Stimulated activated CD4-positive, alpha-beta T cell treated with anti-CD3 and anti-CD28 coated beads, Interleukin-15, amount 100 ng/mL, for 24 hours (primary cell): ENCODE measurements at places on chromosomes 1 and 21.
A peak's percentile ranks its signal among the peaks of the same experiment; 100 is the strongest.

- peak; percentile 23 for DNase-seq
Observed at GRCh38 chr1:85577419-85578320, 2.9 kb upstream of the CCN1 start.

DNA sequence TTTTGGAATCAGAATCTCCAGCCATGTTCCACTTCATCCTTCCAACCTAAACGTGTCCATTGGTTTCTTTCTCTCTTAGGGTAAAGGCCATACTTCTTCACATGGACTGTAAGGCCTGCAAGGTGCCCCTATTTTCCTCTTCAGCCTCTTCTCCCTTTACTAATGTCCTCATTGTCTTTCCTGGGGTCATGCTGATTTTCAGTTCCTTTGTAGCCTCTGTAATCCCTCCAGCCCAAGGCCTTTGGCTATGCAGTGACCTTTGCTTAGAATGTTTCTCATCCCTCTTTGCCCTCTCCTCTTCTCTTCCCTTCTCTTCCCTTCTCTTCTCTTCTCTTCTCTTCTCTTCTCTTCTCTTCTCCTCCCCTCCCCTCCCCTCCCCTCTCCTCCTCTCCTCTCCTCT lies 112.5 kb downstream of the SPATA46 start:
- DNase-seq = no peak

DNA sequence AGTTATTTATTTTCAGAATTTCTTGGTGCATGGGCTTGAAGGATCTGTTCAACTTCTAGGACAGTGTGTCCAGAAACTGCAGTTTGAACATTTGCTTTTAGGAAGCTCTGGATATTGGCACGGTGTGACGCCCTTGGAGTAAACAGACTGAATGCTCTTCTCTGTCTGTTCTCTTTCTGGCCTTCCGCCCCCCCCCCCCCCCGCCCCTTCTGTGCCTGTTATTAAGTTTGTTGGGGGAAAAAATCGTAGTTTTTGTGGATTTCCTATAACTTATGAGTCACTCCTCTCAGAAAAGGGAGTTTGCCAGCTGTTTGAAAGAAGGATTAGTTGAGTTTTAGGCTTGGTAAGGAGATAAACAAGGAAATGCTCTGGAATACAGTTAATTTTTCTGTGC lies 1.2 kb downstream of the KCTD3 start:
- no peak for DNase-seq

DNA sequence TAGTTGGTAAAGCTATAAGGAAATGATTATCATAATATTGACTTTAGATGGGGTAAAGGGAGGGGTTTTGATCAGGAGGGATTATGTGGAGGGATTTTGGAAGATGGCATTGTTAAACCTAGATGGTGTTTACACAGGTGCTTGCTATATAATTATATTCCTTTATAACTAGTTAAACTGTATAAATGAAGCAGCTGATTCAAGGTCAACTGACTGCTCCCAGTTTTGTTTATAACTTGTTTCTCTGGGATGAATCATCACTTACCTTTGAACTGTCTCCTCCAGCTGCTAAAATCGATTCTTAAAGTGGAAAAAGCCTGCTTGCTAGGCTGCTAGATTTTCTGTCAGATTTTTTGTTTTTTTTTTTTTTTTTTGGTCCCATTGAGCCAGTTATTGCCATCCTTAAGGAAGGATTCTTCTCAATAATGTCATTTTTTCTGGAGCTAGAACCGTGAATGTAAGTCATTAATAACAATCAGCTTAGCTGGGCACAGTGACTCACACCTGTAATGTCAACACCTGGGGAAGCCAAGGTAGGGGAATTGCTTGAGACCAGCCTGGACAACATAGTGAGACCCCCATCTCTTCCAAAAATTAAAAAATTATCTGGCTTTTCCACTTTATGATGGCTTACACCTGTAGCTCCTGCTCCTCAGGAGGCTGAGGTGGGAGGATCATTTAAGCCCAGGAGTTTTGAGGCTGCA lies 153.2 kb downstream of the PIK3R3 start:
- DNase-seq = no peak

GRCh38 chr1:174958396-174958795 lies 41.4 kb upstream of the CACYBP start:
- DNase-seq = no peak

- DNase-seq = no peak
Observed at GRCh38 chr21:16837321-16837720, 675.5 kb upstream of the CXADR start.

DNA sequence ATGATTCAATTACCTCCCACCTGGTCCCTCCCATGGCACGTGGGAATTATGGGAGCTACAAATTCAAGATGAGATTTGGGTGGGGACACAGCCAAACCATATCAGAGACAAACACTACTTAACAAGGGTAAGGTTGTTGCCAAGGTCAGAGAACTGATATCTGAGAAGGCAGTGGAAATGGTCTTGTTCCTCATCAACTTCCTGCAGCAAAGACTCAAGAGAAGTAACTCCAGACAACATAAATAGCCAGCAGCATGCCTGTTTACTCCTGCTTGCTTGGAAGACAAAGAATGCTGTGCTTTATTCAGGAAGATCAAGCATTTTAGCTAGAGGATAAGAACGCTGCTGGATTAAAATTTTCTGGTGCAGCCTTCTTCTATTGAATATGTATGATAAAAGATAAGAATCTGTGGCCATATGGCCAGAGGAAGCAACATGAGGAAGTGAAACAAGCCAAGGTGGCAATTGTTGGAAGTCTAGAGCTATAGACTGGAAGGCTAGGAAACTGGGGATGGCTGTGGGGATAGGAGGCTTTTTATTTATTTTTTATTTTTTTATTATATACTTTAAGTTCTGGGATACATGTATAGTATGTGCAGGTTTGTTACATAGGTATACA lies 36.4 kb downstream of the DDAH1 start:
- DNase-seq = no peak

DNA sequence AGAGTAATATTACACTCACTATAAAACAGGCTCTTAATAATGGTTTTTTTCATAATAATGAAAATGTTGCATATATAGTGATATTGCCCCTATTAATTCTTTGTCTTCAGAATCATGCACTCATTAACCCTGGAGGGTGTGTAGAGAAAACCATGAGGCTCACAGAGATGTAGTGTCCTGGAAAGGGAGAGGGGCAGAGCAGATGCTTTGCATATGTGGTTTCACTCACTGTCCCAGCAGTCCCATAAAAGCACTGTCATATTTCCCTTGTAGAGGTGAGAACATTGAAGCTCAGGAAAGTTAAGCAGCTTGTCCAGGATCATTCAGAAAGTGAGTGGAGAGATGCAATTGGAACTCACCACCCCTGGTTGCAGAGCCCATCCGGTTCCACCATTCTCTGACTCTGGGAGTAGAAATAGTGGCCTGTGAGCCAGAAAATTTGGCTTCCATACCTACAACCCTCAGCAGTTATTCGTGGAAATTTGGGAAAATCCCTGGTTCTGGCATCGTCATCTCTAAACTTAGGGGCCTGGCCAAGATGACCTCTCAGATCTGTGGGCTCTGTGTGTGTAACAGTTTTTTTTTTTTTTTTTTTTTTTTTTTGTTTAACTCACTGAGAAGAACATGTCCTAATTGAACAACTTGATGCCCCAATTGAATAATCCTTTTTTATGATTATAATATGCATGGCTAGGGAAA lies 86.4 kb downstream of the RGL1 start:
- no peak for DNase-seq

- DNase-seq = no peak
Observed at GRCh38 chr1:147726168-147726567, 34.2 kb downstream of the GJA5 start.

- DNase-seq = peak; percentile 40
Observed at GRCh38 chr1:156859523-156860112, 701 bp upstream of the INSRR start.

- DNase-seq = no peak
Observed at GRCh38 chr1:164659621-164660411, 100.8 kb downstream of the PBX1 start.

DNA sequence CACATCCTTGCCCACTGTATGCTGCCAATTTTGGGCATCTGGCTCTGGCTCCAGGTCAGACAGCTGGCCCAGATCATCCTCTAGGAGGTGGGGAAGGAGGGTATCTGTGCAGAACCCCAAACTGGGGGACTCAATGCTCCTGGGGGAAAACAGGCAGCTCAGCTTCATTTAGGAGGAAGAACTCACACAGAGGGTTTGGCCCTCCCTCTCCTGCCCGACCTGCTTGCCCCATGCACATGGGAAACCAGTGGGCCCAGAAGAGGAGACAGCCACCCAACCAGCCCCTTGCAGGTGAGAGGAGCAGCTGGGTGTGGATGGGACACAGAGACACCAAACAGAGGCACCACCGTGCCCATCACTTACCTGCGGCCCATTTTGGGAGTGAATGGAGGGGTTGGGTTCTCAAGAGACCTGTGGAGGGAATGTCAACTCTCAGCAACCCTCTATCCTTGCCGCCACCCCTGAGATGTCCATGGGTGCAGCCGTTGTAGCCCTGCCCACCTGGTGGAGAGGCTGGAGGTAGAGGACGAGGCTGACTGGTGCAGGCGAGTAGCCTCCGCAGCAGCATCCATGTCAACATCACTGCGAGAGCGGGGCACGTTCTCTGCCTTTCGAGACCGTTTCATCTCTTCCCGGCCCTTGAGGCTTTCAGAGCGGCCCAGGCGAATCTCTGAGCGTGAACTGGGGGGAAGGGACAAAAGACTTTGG lies 27.5 kb downstream of the LRRC71 start:
- no peak for DNase-seq

GRCh38 chr21:17823846-17824245 lies 4.7 kb upstream of the C21orf91 start:
- no peak for DNase-seq

GRCh38 chr1:18475234-18475905 lies 5.4 kb upstream of the KLHDC7A start:
- no peak for DNase-seq

DNA sequence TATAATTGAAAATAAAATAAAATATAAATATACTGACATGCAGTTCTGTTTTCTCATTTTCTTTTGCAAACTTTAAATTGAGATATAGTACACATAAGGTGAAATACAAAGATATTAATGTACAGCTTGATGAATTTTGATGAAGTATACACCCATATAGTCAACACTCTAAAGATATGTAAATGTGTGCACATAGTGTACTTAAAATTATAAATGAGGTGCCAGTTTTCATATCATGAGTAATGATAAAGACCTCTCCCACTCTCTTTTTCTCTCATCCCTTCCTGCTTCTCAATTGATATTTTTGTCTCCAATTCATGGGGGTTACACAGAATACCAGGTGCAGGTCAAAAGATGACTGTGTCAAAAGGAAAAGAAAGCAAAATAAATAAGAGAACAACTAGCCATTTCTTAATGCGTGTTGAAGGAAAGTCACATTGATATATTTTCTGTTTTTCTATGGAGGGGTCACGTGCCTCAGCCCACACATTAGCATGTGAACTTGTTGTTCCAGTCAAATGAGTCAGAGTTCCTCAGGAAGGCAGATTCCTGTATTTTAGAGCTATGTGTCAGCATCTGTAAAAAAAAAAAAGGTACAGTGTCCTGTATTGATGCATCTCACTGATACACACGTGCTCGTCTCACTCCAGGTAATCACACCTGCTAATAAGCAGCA lies 64.3 kb upstream of the HOOK1 start:
- no peak for DNase-seq

GRCh38 chr1:14094611-14095400 lies 394.8 kb downstream of the PRDM2 start:
- DNase-seq = no peak

- no peak for DNase-seq
Observed at GRCh38 chr1:244096066-244096610, 45.1 kb downstream of the ZBTB18 start.

DNA sequence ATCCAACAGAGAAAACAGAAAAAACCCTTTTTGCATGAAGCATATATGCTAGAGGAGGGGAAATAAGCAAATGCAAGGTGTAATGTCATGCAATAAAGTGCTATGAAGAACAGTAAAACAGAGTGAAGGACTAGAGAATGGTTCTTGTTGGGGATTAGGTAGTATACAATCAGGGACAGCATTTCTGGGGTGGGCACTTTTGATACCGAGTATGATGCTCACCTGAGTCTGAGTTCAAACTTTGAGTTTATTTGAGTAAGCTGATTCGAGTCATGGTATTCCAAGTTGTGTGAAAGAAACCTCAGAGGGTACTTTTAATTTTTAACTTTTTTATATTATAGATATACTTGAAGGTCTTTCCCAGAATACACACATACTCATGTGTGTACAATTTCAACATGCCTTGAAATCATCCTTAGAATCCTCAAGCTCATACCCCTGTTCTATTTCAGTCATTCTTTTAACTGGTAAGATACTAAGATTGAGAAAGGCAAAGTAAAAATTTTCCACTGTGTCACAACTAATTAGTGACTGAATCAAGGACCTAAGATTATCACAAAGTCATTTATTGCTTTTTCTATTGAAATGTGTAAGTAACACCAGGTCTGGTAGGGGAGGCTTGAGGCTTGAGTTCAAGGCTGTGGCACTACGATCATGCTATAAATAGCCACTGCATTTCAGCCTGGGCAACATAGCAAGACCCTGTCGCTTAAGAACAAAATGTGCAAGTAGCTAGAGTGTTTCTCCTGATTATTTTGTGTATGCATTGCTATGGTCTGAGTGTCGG lies 12.1 kb downstream of the LRRC8B start:
- peak; percentile 49 for DNase-seq

DNA sequence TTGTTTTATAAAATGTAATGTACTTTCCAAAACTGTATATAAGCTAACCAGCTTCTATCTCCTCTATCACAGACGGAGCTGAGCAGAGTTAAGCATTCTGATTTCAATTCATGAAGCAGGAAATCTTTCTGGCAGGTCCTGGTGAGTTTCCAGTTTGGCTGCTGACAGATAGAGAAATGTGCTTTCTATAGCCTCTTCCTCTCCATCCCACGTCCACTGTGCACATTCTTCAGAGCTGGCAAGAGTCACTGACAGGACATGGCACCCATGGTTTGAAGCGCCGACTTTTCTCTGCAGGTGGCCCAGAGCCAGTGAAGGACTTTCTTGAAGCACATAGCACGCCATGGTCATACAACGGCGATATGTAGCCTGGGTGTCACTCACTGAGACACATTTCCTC lies 52.3 kb upstream of the POU2F1 start:
- DNase-seq = no peak

- no peak for DNase-seq
Observed at GRCh38 chr1:9345922-9346321, 53.2 kb downstream of the SPSB1 start.

GRCh38 chr21:24729568-24729967 lies 877.7 kb downstream of the MRPL39 start:
- DNase-seq = no peak

DNA sequence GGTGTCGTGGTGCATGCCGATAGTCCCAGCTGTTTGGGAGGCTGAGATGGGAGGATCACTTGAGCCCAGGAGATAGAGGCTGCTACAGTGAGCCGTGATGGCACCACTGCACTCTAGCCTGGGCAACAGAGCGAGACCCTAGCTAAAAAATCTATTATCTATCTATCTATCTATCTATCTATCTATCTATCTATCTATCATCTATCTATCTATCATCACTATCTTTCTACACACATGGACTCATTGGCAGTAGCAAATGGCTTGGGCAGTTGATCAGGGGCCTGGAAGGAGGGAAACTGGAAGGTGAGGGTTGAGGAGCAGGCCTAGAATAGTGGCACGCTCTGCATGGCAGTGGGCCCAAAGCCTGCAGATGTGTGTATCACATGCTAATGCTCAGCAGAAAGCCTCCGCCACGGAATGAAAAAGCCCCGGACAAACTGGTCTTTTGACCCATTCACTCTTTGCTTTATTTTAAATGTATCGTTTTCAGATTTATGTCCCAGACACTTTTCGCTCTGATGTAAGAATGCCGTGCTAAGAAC lies 7.3 kb upstream of the HUNK start:
- DNase-seq = no peak
